Stimulated activated CD4-positive, alpha-beta T cell treated with anti-CD3 and anti-CD28 coated beads, TNF-alpha, amount 100 ng/mL, for 24 hours (primary cell): ENCODE measurements at places on chromosomes 16 and 17.

DNA sequence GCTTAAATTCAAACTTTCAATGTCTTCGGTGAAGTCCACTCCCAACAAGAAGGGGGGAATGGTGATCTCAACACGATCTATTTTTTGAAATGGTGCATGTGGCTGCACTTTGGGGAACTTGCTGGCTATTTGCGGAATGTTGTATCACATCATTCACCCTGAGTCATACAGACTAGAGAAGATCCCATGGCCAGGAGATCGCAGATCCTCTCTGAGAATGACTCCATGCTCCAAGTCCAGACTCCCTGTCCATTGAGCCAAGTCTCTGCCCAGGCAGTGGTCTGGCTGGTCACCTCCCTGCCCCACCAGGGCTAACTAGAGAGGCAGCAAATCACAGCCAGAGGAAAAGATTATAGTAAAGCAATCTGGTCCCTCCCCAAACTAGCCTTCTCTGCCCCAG is 120.6 kb downstream of the XYLT1 start:
- DNase-seq, result no peak

- DNase-seq, result no peak
These were observed 16.6 kb downstream of the MAP3K14 start for GRCh38 chr17:45300060-45300751.

DNA sequence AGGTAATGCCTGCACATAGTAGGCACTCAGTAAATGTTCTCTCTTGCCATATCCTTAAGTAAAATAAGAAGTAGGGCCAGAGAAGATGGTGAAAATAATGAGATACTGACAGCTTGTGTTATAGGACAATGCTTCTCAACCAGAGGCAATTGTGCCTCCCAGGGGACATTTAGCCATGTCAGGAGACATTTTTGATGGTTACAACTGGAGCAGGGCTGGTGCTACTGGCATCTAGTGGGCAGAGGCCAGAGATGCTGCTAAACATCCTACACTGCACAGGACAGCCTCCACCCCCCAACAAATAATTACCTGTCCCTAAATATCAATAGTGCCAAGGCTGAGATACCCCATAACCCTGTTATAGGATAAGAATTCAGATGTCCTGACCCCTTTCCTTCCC is 1.7 kb downstream of the RAD51D start:
- DNase-seq, result no peak

- no peak for DNase-seq
These were observed 12.3 kb downstream of the SMIM5 start for GRCh38 chr17:75645501-75645888.

DNA sequence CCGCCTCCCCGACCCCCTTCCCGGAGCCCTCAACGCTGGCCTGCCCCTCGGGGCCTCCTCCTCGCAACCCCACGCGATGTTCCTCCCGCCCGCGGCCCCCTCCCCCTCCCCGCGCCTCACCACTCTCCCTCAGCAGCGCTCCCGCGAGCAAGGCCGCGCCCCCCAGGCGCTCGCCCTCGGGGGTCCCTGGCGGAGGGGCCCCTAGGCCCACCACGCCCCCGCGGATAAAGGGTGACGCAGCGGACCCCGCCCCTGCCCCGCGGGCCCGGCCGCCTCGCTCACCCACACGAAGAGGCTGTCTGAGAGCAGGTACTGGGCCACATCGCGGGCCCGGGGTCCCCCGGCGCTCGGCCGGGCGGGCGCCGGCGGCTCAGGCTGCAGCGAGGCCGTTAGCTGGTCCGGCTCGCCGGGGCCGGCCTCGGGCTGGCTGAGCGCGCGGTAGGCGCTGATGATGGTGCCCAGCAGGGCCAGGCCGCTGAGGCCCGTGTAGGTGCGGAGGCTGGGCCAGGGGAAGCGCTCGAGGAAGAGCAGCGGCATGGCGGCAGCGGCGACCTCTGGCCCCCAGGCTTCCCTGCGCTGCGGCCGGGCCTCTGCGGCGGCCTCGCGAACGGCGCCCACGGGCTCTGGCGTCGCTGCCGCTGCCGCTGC is 430 bp downstream of the AMFR start:
- DNase-seq, result no peak

- no peak for DNase-seq
These were observed 30.2 kb upstream of the ULK2 start for GRCh38 chr17:19897903-19898302.

GRCh38 chr16:273547-274421 is 2.0 kb downstream of the RGS11 start:
- DNase-seq, result no peak

- DNase-seq, result no peak
These were observed 16.0 kb downstream of the CREBBP start for GRCh38 chr16:3864562-3864961.

DNA sequence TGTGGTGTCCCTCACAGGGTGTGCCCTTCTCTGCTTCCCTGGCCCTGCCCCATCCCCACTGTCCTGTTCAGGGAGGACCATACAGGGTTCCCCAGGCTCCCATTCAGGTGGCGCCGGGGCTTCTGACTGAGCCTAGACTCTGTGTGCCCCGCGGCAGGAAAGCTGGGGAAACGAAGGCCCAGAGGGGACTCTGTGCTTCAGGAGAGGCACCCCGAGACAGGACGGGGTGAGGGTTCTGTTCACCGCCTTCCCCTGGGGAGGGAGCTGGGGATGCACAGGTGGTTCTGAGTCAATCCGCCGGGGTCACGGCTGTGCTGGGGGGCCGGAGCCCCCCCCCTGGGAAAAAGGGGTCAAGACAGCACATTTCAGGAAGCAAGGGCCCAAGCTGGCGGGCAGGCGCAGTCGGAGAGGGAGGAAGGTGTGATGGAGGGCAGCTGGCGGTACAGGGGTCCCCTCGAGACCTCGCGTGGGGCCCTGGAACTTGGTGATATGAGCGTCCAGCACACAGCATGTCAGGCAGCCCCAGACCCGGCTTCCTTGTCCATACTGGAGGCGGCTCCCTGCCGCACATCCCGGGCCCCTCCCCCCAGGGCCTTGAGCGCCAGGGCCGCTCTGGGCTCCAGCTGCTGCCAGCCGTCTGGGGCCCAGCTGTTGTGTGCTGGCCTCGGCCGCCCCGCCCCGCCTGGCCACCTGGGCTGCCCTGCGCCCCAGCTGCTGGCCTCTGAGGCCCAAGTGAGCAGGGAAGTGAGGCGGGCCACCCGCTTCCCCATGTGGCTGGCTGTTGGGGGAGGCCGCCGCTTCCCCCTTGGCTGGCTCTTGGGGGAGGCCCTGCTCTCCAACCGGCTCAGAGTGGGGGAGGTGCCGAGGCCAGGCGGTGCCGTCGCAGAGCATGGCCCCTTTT is 5.6 kb upstream of the NOTUM start:
- DNase-seq, result no peak

DNA sequence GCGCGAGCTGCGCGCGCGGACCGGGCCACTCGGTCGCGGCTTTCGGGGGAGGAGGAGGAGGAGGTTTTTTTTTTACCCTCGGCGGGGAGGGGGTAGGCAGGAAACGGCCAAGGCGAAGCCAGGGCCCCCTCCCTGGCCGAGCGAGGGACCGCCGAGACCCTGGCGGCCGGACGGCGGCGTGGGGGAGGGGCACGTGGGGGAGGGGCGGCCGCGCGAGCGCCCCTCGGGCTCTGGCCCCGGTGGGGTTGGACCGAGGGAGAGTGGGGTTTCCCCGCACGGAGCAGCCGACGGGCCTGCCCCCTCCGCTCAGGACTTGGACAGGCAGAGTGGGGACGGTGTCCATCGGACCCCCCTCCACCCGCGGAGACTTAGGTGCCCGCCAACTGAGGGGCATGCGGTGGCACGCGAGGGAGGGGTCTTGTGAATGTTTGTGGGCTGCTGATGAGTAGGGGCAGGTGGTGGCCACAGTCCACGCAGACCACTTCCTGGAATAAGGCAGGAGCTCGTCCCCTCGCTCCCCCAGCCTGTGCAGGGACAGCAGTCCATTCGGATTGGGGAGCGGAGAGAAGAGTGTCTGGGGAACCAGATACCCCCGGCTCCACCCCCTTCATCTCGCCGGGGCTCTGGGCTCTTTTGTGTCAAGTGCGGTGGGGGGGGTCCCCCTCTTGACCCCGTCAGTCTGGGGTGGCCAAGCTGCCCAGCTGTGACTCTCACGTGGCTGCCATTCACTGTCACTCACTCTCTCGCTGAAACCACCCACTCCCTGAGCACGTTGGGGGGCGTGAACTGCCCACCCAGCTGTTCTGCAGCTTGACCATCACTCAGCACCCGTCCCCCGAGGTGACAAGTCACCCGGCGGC is 3.0 kb upstream of the CHD3 start:
- DNase-seq, result peak; percentile 41

DNA sequence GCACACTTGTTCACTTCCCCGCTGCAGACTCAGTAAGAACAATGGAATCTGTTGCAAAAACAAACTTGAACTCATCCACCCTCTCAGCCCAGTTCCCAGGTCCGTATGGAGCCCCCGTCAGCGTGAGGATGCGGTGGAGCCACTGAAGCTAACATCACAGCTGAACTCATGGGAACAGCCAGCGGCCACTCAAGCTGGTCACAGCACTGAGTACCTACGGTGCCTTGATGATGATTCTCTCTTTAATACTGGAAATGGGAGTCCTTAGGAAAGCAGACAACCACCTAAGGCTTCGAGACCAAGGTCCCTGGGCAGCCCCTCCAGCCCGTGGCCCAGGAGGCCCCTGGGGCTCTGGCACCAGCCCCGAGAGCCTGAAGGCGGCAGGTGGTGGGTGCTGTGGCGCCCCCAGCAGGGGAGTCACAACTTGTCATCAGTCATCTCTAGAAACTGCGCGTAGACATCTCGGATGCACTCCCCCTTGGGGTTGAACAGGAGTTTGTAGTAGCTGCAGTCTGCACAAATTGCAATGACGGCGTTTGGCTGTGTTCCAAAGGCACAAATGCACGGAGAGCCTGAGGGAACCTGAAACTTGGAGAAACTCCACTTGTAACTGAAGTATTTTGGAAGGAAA is 31.0 kb upstream of the RHOT1 start:
- DNase-seq, result peak; percentile 25

GRCh38 chr17:78252111-78252634 is 20.7 kb downstream of the TMEM235 start:
- DNase-seq, result no peak

- DNase-seq, result no peak
These were observed 553.2 kb downstream of the MAF start for GRCh38 chr16:79047337-79047736.

DNA sequence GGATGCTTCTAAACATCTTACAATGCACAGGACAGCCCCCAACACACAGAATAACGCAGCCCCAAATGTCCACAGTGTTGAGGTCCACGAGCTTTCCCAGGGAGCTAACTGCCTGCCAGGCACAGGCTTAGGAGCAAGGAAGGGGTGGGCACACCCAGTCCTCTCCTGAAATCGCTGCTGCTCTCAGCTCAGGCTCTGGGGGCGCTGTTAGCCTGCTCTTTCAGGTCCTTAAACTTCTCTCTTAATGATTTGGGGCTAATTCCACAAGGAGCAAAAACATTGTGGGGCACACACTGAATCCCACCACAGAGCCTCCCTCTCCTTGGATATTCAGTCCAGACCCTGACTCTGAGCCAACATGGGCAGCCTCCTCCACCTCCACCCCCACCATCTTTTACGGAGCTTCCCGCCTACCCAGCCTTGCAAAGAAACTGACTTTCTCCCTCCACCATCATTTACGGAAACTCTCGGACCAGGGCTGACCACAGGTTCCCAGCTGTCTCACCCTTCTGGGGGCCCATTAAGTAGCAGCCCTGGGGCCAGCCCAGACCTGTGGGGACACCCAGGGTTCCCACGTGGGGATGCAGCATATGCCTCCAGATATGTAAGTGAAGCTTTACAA is 1.1 kb downstream of the CD300H start:
- DNase-seq, result peak; percentile 37

GRCh38 chr16:77928096-77928495 is 94.3 kb upstream of the CLEC3A start:
- DNase-seq, result no peak

- DNase-seq, result no peak
These were observed 46.2 kb downstream of the GNAO1 start for GRCh38 chr16:56237451-56237930.

DNA sequence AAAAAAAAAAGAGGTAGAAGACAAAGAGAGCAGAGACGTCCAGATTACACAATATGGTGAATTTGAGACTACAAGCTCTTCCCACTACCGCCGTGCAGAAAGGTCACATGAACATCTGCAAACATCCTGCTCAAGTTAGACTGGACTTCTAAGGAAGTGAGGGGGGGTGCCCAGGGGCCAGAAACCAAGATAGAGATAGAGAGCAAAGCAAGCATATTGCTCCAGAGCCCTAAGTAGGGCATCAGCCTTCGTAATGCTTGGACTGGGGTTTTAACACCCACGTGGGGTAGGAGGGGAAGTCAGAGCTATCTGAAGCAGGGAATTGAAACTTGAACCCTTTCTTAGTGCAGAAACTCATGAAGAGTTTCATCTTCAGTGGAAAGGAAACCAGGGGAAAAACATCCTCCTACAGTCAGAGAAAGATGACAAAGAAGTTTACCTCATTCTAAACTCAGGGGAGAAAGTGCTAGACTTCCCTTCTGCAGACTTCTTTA is 8.7 kb downstream of the CLEC19A start:
- peak; percentile 17 for DNase-seq

- no peak for DNase-seq
These were observed 18.3 kb downstream of the UNC13D start for GRCh38 chr17:75825748-75826370.

GRCh38 chr16:2088759-2089358 is 41.1 kb downstream of the TSC2 start:
- no peak for DNase-seq

DNA sequence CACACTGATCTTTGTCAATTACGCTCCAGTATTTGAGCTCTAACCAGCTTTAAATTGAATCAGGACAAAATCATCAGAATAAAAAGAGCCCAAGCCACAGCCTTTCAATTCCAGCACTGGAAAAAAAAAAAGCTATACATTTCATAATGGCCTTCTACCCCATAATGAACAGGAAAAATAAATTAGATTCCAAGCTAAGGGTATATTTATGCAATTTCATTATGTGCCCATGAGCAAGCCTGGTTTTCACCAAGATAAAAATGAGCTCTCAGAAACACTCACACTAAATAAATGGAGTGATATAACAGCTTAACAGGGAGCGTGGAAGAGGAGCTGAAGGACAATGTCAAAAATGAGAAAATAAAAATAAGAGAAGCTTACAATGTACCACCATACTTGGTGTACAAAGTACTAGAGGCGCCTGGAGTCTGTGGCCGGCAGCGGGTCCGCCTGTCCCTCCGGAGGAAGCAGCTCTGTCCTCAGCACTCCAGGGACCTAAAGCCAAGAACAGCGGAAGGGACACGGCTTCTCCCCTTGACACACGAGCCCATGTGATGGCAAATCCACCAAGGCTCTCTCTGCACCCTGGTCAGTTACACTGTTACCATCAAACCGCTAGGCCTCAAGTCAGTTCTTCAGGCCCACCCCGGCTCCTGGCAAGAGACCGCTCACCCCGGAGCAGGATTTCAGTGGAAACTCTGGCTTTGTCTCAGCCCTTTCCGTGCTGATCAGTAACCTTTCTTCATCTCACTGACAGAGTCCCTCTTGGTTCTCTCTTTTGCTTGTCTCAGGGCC is 69.6 kb downstream of the RBFOX3 start:
- no peak for DNase-seq

DNA sequence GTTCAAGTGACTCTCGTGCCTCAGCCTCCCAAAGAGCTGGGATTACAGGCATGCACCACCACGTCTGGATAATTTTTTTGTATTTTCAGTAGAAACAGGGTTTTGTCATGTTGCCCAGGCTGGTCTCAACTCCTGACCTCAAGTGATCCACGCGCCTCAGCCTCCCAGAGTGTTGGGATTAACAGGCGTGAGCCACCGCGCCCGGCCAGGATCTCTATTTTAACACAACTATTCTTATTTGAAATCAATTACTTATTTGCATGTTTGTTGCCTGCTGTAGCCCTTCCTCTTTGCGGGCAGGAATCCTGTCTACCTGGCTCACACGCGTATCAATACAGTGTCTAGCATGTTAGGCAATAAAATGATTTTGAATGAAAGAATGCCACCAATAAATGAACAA is 818 bp upstream of the CNEP1R1 start:
- DNase-seq, result no peak

- no peak for DNase-seq
These were observed 29.3 kb downstream of the TK2 start for GRCh38 chr16:66520406-66521170.
